ENCODE measurements at places on chromosomes 12 and 14.
A peak's percentile ranks its signal among the peaks of the same experiment; 100 is the strongest.

- DNase-seq = peak; percentile 41
Observed at GRCh38 chr12:83996671-83997070, 915.9 kb downstream of the SLC6A15 start.

GRCh38 chr12:56219840-56220239 is 1.9 kb downstream of the RNF41 start:
- DNase-seq = no peak

GRCh38 chr12:9340422-9341259 is 132.4 kb upstream of the PZP start:
- DNase-seq = peak; percentile 85

DNA sequence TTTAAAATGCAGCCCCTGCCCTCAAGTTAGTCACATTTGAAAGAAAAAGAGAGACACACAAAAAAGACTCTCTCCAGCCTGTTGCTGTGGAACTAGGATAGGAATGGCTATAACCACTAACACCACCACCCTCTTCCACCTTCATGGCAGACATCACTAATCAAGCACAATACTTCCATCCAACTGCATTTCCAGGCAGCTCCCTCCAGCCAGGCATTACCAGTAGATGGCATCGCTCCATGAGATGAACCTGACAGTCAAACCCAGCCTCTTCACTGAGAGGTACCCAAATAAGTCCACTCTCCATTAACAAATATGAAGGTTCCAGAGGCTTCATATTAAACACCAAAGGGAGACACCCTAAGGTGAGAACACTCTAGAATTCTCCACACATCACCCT is 24.4 kb downstream of the SLC8B1 start:
- no peak for DNase-seq

DNA sequence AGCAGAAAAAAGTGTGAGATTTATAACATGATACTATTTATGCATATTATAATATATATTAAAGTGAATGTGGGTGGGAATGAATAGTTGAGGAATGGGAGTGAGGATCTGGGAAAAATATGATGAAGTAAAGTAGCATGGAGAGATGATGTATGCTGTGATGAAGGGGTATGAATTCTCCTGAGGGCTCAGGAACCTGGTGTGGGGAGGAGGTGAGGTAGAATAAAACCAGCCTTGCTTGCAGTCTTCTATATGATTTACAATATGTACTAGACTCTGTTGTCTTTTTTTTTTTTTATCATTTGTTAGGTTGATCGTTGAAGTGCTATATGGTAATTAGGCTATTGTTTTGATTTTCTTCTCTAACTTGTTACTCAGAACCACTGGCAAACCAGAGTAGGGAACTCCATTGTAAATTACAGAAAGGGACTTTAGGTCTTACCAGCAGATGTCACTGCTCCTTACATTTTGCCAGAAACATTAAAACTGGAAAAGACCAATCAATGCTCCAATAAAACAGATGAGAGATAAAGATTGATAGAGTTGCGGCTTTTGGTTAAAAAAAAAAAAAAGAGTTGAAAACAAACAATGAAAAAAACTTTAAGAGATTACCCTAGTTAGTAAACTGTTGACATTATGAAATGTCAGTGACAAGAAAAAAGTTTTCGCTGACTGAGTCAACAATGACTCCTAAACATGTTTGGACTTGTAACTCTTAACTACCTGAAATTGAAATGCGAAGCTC is 39.9 kb downstream of the ATL1 start:
- peak; percentile 39 for DNase-seq

GRCh38 chr12:11973396-11973795 is 97.3 kb upstream of the BCL2L14 start:
- no peak for DNase-seq

DNA sequence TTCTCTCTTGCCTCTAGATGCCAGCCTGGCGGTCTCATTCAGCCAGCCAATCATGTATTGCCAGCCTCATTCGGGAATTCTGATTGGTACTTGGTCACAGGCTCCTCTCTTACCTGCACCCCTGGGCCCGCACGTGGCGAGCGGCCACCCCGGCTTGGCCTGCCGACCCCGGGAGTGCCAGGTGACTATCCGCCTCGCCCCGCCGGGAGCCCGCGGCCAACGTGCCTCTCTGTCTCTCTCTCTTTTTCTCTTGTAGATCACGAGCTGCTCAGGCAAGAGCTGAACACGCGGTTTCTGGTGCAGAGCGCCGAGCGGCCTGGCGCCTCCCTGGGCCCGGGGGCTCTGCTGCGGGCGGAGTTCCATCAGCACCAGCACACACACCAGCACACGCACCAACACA is 39.3 kb downstream of the LRCOL1 start:
- DNase-seq = no peak

DNA sequence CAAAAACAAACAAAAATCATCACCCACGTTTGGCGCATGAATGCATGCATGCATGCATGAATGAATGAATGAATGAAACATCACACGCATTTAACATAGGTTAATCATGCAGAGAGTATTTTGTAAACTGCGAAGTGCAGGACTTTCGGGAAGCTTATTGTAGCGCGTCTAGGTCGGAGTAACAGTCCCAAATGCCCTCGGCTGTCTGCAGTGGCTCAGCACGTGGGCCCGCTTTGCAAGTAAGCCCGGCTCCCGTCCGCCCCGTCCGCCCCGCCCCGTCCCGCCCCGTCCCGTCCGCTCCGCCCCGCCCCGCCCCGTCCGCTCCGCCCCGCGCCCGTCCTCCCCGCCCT is 263 bp upstream of the IFT81 start:
- no peak for DNase-seq
